Upper lobe of left lung (tissue), 6 donors: ENCODE measurements at places on chromosomes 2 and 18. TPM values are rescaled to one million over a fixed set of nuclear protein-coding genes. Genes with fewer than 3 reads are reported as not detected.

- H3K27me3 ChIP-seq = no peaks in the 10 kb centered on the region
- peaks cover 15% of the 10 kb centered on the region for H3K36me3 ChIP-seq
- no peak overlapping the region for H3K4me3 ChIP-seq
- no peak overlapping the region for H3K27ac ChIP-seq
These were observed 10.3 kb downstream of the MMADHC start for GRCh38 chr2:149577269-149577668.

- H3K4me1 ChIP-seq = peaks cover 18% of the 10 kb centered on the region
- H3K27me3 ChIP-seq = no peaks in the 10 kb centered on the region
- no peak overlapping the region for H3K27ac ChIP-seq
- DNase-seq = no peak
These were observed 76.9 kb downstream of the ACTR3 start for GRCh38 chr2:113966832-113967231.

DNA sequence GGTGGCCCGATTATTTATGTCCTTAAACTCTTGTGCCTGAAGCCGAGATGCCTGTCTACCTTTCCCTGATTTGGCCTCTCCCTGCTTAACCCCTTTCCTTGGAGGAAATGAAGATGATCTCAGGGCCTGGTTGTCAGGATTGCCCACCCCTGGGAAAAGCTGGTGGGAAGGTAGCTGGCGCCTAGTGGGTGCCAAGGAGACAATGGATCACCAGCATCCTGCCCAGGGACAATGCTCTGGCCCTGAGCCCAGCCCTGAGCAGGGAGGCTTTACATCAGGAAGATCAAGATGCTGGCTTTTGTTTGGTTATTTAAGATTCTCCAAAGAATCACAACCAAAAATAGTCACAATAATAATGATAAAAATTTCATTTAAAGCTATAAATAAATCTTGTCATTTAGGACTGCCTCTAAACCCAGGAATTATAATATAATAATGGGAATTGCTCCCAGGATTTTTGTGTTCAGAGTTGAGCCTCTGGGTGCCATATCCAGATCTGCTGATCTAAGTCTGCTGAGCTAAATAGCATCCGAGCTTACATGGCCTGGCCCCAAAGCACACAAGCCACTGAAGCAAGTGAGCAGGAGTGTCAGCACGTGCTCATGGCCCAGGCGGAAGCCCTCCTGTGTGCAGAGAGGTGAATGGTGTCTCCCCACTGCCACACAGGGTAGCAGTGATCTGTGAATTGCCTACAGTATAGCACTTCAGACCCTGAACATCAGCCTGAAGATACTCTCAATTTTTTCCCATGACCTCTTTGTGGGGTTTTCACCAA, 57.8 kb upstream of the MAP3K20 start:
- no peak overlapping the region for H3K4me3 ChIP-seq
- no peak for DNase-seq
- no peak overlapping the region for H3K27ac ChIP-seq
- H3K4me1 ChIP-seq = no peaks in the 10 kb centered on the region
- H3K27me3 ChIP-seq = no peaks in the 10 kb centered on the region

- H3K4me1 ChIP-seq = peaks cover 6% of the 10 kb centered on the region
- H3K27me3 ChIP-seq = no peaks in the 10 kb centered on the region
- no peaks in the 10 kb centered on the region for H3K36me3 ChIP-seq
- DNase-seq = peak; percentile 35
- H3K4me3 ChIP-seq = no peak overlapping the region
These were observed 172.9 kb upstream of the SETBP1 start for GRCh38 chr18:44507729-44508325.

GRCh38 chr2:37376421-37377186, 32.2 kb downstream of the QPCT start:
- no peak overlapping the region for H3K4me3 ChIP-seq
- no peak for DNase-seq
- no peaks in the 10 kb centered on the region for H3K36me3 ChIP-seq
- H3K4me1 ChIP-seq = no peaks in the 10 kb centered on the region
- no peak overlapping the region for H3K27ac ChIP-seq

DNA sequence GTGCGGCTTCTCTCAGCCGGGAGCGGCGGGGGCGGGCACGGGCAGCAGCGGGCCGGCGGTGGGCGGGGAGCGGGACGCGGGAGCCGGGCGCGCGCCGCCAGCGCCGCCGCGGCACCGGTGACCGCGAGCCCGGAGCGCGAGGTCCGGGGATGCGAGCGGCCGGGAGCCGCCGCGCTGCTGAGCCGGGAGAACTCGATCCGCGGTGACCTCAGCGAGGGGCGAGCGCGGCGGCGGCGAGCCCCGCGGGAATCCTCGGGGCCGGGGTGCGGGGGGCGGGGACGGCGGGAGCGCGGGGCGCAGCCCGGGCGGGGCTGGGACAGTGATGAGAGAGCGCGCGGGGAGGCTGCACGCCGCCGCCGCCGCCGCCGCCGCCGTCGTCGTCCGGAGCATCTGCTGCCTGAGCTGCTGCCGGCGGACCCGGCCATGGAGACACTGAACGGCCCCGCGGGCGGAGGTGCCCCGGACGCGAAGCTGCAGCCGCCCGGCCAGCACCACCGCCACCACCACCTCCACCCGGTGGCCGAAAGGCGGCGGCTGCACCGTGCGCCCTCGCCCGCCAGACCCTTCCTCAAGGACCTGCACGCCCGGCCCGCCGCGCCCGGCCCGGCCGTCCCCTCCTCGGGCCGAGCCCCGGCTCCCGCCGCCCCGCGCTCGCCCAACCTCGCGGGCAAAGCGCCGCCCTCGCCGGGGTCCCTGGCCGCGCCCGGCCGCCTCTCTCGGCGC, at the start of gene MTCL1:
TSS of gene MTCL1 (plus strand) at position 319 of the 723 bp plus-strand sequence. CDS start at position 424, 105 bp downstream.
- peaks cover 12% of the 10 kb centered on the region for H3K27me3 ChIP-seq
- H3K4me1 ChIP-seq = peaks cover 23% of the 10 kb centered on the region
- peak within 1 kb of the TSS; percentile 78 for H3K4me3 ChIP-seq
- H3K27ac ChIP-seq = peak within 1 kb of the TSS; percentile 74
- peak; percentile 22 for DNase-seq
- no peaks in the 10 kb centered on the region for H3K36me3 ChIP-seq

GRCh38 chr18:42850174-42851083, 265.1 kb downstream of the RIT2 start:
- no peaks in the 10 kb centered on the region for H3K36me3 ChIP-seq
- DNase-seq = no peak
- no peak overlapping the region for H3K27ac ChIP-seq
- H3K4me3 ChIP-seq = no peak overlapping the region

- H3K4me3 ChIP-seq = no peak overlapping the region
- H3K4me1 ChIP-seq = no peaks in the 10 kb centered on the region
- no peak for DNase-seq
- H3K36me3 ChIP-seq = no peaks in the 10 kb centered on the region
- no peak overlapping the region for H3K27ac ChIP-seq
These were observed 324.4 kb upstream of the CELF4 start for GRCh38 chr18:37889963-37890362.

DNA sequence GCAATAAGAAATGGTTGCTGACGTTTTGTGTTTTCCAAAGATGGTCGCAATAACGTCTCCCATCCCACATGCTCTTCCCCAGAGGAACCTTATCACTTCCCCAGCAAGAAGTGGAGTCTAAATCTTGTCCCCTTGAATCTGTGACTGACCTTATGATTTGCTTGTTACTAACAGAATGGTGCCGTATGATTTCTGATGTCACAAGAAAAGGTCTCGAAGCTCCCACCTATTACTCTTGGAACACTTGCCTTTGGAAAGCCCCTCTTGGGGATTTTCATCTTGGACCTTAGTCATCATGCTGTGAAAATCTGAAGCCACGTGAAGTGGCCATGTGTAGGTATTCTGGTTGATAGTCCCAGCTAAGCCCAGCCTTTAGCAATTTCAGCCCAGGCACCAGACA, 86.2 kb upstream of the GLS start:
- H3K27ac ChIP-seq = no peak overlapping the region
- H3K4me1 ChIP-seq = peaks cover 17% of the 10 kb centered on the region
- H3K27me3 ChIP-seq = no peaks in the 10 kb centered on the region
- H3K36me3 ChIP-seq = no peaks in the 10 kb centered on the region
- DNase-seq = no peak
- no peak overlapping the region for H3K4me3 ChIP-seq

- H3K27me3 ChIP-seq = no peaks in the 10 kb centered on the region
- H3K27ac ChIP-seq = no peak overlapping the region
- no peak for DNase-seq
- no peaks in the 10 kb centered on the region for H3K36me3 ChIP-seq
- no peaks in the 10 kb centered on the region for H3K4me1 ChIP-seq
These were observed 317.3 kb upstream of the THUMPD2 start for GRCh38 chr2:40096360-40096759.

GRCh38 chr2:173400760-173401159, 46.1 kb downstream of the CDCA7 start:
- no peak for DNase-seq
- no peaks in the 10 kb centered on the region for H3K36me3 ChIP-seq
- peaks cover 3% of the 10 kb centered on the region for H3K4me1 ChIP-seq
- no peak overlapping the region for H3K4me3 ChIP-seq

DNA sequence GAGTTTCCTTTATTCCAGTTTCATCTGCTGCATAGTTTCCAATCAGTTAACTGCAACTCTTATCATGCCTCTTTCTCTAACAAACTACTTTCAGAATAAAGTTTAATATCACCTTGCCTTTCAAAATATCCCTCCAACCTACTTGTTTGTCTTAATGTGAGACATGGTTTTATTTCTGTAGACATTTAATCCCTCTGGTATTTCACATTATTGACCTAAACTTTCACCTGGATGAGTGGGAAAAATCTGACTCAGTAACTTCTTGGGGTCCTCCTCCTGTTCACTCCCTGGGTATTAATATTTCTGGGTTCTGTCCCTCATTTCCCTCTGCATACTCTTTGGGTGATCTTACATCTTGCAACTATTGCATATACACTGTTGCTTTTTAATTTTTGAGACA, 27.9 kb downstream of the MSH6 start:
- no peak for DNase-seq
- H3K4me3 ChIP-seq = no peak overlapping the region
- H3K4me1 ChIP-seq = no peaks in the 10 kb centered on the region
- peaks cover 9% of the 10 kb centered on the region for H3K36me3 ChIP-seq
- no peak overlapping the region for H3K27ac ChIP-seq
- H3K27me3 ChIP-seq = no peaks in the 10 kb centered on the region

GRCh38 chr2:128306081-128306930, 12.4 kb downstream of the HS6ST1 start:
- H3K27me3 ChIP-seq = no peaks in the 10 kb centered on the region
- peaks cover 38% of the 10 kb centered on the region for H3K4me1 ChIP-seq
- H3K27ac ChIP-seq = peak overlapping the region; percentile 30
- no peak overlapping the region for H3K4me3 ChIP-seq

GRCh38 chr2:56444339-56444738, 260.5 kb downstream of the CCDC85A start:
- H3K27me3 ChIP-seq = no peaks in the 10 kb centered on the region
- H3K36me3 ChIP-seq = no peaks in the 10 kb centered on the region
- no peaks in the 10 kb centered on the region for H3K4me1 ChIP-seq

- H3K36me3 ChIP-seq = no peaks in the 10 kb centered on the region
- H3K4me1 ChIP-seq = peaks cover 9% of the 10 kb centered on the region
- no peak for DNase-seq
- H3K4me3 ChIP-seq = no peak overlapping the region
These were observed 100.1 kb upstream of the ST3GAL5 start for GRCh38 chr2:85988914-85989270.

GRCh38 chr2:64349131-64349530, 104.8 kb upstream of the LGALSL start:
- no peak for DNase-seq
- no peak overlapping the region for H3K27ac ChIP-seq
- no peak overlapping the region for H3K4me3 ChIP-seq
- H3K36me3 ChIP-seq = no peaks in the 10 kb centered on the region
- no peaks in the 10 kb centered on the region for H3K27me3 ChIP-seq

DNA sequence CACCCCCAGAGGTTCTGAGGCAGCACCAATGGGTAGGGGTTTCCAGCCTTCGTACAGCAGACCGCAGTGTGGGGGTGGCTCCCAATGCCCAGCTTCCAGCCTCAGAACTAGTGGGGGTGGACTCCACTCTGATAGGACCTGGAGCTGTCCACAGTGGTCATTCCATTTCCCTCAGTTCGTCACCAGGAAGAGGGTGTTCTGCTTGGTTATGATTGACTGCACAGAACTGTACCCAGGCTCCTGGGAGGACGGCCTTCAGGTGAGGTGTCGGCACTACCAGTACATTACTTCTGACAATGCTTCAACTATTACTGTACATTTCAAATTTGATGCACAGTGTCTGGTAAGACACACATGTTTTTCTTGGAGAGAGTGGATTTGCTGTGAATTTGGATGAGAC, 150.3 kb upstream of the CAPN13 start:
- H3K27me3 ChIP-seq = no peaks in the 10 kb centered on the region
- no peak for DNase-seq
- H3K4me1 ChIP-seq = no peaks in the 10 kb centered on the region
- no peak overlapping the region for H3K4me3 ChIP-seq
- H3K27ac ChIP-seq = no peak overlapping the region

GRCh38 chr2:32523686-32524085, 104.2 kb upstream of the TTC27 start:
- no peaks in the 10 kb centered on the region for H3K27me3 ChIP-seq
- no peak overlapping the region for H3K27ac ChIP-seq
- DNase-seq = no peak
- no peaks in the 10 kb centered on the region for H3K4me1 ChIP-seq
- H3K36me3 ChIP-seq = peaks cover 23% of the 10 kb centered on the region
- H3K4me3 ChIP-seq = no peak overlapping the region

- DNase-seq = no peak
- H3K27me3 ChIP-seq = no peaks in the 10 kb centered on the region
- H3K4me1 ChIP-seq = no peaks in the 10 kb centered on the region
- H3K36me3 ChIP-seq = no peaks in the 10 kb centered on the region
- H3K4me3 ChIP-seq = no peak overlapping the region
These were observed 364.0 kb downstream of the LPIN1 start for GRCh38 chr2:12110481-12110880.

DNA sequence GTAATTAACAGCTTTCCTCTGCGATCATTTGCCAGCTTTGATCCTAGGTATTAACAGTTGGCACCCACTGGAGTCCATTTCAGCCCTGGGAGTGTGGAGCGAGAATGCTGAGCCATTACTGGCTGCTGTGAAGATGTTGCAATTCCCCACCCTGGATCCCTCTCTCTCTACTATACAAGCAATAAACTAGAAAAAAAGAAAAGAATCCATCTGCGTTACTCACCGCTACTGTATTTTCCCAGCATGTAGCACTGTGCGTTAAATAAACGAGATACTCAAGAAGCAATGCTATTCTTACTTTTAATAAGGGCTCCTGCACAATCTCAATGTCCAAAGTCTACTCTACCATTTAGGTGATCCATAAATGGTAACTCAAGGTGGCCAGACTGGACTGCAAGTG, 8.5 kb downstream of the RTTN start:
- no peak overlapping the region for H3K4me3 ChIP-seq
- H3K4me1 ChIP-seq = no peaks in the 10 kb centered on the region
- H3K27me3 ChIP-seq = no peaks in the 10 kb centered on the region

The STPG4 gene
- total RNA-seq = 0.44 TPM

The TPO gene
- total RNA-seq = not detected

The GIGYF2 gene
- total RNA-seq = 82.7 TPM

The B4GALT6 gene
- not detected for total RNA-seq

The DNAJC5G gene
- total RNA-seq = not detected

The GALNT14 gene
- 0.98 TPM for total RNA-seq

The RUFY4 gene
- total RNA-seq = not detected

The CPO gene
- not detected for total RNA-seq

The LCT gene
- not detected for total RNA-seq
